HT1080 (cell line): ENCODE measurements at places on chromosomes 2 and 18.

- DNase-seq = no peak
Observed at GRCh38 chr18:70380915-70381896, 92.4 kb downstream of the SOCS6 start.

- DNase-seq = no peak
Observed at GRCh38 chr2:54581326-54582039, 125.4 kb downstream of the SPTBN1 start.

- no peak for DNase-seq
Observed at GRCh38 chr2:134976074-134976702, 57.6 kb downstream of the CCNT2 start.

DNA sequence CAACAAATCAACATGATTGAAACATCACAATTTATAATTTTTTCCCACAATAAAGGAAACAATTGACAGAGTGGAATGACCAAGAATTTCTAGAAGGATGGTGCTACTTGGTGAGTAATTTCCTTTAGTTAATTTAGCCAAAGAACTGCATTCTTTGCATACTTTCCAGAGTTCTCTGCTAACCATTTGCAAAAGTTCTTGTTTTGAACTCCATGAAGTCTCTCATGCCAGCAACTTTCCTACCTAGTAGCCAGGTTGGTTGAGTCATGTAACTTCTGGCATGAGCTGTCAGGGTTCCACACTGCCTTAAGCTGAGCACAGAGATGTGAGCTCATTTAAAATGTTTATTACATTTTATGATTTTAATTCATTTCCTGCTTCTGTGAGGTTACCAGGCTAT lies 539.6 kb downstream of the PID1 start:
- DNase-seq = peak; percentile 91

DNA sequence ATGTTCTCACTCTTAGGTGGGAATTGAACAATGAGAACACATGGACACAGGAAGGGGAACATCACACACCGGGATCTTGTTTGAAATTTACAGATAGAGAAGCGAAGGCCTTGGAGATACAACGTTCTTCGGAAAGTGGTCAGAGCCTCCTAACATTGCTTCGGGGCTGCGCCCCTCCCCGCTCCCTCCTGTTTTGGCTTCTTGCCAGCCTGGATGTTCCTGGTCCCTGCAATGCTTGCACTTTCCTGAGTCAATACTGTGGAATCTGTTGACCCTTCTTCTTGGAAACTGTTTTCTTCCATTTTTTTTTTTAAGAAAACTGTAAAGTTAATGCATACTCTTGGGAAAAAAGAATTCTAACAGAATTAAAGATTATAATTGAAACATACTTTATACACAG lies 360.8 kb downstream of the SOCS6 start:
- DNase-seq = no peak

DNA sequence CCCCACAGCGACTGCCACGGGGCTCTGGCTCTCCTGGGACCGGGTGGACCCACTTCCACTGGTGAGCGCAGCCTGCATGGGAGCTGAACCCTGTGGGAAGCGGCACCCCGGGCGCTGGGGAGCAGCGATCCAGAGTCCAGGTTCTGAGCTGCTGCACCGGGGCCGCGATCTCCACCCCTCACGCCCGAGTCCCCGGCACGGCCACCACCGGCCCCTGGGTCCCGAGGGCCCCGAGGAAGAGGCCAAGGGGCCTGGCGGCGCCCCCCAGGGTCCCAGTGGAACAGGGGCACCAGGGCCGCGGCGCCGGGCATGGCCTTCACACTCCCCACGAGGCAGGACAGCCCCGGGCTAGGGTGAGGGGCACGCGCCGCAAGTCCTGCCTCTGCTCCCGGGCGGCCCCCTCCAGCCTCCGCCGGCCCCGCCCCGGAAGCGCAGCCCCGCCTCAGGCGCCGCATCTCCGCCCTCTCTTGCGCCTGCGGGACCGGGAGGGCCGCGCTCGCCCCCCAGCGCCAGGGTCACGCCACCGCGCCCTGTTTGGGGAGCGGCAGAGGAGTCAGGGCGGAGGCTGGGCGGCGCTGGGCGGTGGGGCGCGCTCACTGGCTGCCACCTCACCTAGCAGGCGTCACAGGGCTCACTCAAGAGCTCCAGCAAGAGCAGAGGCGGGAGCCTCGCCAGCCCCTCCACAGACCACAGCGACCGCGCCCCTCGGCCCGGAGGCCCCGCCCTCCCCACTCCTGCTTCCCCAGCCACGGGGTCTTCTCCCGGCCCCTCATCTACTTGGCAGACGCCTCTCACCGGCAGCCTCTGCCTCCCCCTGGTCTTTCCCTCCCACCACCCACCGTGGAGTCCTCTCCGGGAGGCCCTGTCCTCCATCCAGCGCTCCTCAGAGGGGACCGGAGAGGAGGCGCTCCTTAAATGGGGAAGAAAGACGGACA lies 26.8 kb downstream of the THAP4 start:
- peak; percentile 91 for DNase-seq

DNA sequence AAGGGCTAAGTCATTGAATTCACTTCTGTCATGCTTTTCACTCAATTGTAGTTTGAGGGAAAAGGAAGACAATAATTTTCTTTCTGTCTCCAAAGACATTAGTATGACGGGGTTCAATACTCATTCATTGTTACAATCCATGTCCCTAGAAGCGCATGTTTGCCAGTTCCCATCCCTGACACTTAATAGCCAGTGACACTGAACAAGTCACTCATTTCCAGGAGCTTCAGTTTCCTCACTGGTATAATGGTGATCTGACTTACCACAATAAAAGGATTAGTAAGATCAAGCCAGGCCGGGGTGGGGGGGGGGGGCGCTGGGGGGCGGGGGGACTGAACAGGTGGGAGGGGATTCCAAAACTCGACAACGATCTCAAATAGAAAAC lies 144.8 kb upstream of the MAP3K20 start:
- no peak for DNase-seq

DNA sequence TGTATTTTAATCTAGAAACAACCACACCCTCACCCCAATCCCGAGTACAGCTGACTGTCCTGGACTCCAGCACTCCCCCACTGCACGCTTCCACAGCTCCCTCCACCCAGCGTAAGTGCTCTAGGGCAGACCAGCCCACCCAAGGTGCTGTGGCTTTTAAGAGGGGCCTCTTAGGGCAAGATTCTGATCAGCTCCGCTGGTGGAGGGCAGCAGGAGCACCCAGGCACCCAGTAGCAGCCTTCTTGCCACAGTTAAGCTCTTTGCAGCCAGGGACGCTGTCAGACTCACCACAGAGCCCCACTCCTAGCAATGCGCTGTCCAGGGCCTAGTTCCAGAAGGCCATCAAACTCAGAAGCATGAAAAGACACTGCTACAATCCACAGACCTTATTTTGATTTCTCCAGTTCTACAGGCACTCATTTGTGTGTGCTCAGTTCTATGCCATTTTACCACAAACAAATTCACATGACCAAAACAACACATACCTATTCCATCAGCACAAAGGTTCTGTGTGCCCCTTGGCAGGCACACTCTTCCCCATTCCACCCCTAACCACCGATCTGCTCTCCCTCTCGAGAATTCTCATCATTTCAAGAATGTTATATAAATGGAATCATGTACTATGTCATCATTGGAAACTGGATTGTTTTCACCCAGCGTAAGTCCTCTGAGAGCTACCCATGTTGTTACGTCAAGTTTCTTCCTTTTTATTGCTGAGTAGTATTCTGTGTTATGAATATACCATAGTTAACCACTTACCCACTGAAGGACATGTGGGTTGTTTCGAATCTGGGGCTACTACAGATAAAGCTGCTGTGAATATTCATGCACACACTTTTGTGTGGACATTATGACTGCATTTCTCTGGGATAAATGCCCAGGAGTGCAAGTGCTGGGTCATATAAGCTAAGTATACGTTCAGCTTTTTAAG lies 40.4 kb downstream of the PTPN2 start:
- DNase-seq = no peak

- no peak for DNase-seq
Observed at GRCh38 chr2:177430411-177430810, 37.8 kb downstream of the AGPS start.

DNA sequence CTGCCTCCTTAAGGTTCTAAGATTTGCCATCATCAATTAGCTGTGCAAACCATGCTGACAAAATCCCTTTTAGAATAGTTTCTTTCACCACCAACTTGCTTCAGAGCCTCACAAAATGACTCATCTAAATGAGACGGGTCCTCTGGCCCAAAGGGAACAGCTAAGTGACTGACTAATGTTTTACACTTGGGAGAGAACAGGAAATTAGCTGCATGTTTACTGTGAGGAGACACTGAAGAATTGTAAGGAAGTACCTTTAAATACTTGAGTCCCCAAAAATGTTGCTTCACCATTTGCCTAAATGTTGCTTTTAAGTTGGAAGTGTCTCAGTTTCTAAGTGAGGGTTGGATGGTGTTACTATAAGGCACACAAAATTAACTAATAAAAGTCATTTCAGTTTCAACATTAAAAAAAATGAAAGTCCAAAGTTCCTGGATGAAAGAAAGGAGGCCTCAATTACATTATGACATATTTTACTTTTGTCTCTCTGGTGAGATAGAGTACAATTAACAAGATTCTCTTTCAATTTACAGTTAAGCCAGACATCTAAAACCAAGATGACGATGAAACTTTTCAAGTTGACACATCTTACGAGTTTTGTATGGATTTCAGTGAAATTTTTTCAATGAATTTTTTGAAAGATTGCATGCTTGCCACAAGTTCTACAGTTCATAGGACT lies 229.1 kb upstream of the FN1 start:
- DNase-seq = peak; percentile 92

- no peak for DNase-seq
Observed at GRCh38 chr2:200063155-200063554, 107.8 kb downstream of the MAIP1 start.

- DNase-seq = no peak
Observed at GRCh38 chr2:236916181-236916580, 169.5 kb upstream of the COPS8 start.

- peak; percentile 72 for DNase-seq
Observed at GRCh38 chr2:225668606-225669266, 269.2 kb downstream of the NYAP2 start.

GRCh38 chr2:19815746-19816145 lies 86.0 kb downstream of the TTC32 start:
- no peak for DNase-seq

GRCh38 chr2:219181531-219181930 lies 3.5 kb downstream of the RETREG2 start:
- DNase-seq = no peak

- DNase-seq = no peak
Observed at GRCh38 chr2:216281876-216282275, 90.4 kb downstream of the MARCHF4 start.

DNA sequence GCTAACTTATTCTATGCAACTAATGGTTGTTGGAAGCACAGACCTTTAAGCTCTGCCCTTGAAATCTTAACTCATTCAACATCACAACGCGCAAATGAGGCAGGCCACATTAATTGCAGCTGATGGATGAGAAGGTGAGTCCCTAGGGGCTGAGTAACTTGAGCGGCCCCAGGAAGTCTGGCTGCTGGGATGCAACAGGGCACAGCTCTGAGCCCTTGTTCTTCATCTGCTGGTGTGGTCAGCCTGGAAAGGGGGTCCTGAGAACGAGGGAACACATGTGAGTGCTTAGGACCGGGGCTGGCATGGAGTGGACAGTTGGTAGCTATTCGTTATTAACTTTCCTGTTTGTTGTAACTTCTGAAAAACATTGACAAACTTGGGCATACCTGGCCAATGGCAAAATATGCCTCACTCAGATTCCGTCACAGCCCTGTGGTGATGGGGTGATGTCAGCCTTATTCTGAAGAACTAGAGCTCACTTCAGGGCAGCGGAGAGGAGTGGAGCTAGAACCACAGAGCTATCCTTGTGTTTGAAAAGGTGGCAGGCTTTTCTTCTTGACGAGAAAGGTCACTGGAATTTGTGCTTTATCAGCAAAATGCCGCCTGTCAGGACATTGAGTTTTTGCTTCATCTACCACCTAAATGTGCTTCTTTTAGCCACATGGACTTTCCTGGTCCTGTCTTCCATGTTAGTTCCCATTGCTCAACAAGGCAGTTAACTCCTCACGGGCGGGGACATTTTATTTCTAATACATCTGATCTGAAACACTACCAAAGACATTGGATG lies 145.9 kb upstream of the FHL2 start:
- DNase-seq = no peak

- DNase-seq = peak; percentile 78
Observed at GRCh38 chr2:17303521-17303920, 214.7 kb downstream of the RAD51AP2 start.

GRCh38 chr2:19408592-19408991 lies 50.2 kb upstream of the OSR1 start:
- peak; percentile 25 for DNase-seq

DNA sequence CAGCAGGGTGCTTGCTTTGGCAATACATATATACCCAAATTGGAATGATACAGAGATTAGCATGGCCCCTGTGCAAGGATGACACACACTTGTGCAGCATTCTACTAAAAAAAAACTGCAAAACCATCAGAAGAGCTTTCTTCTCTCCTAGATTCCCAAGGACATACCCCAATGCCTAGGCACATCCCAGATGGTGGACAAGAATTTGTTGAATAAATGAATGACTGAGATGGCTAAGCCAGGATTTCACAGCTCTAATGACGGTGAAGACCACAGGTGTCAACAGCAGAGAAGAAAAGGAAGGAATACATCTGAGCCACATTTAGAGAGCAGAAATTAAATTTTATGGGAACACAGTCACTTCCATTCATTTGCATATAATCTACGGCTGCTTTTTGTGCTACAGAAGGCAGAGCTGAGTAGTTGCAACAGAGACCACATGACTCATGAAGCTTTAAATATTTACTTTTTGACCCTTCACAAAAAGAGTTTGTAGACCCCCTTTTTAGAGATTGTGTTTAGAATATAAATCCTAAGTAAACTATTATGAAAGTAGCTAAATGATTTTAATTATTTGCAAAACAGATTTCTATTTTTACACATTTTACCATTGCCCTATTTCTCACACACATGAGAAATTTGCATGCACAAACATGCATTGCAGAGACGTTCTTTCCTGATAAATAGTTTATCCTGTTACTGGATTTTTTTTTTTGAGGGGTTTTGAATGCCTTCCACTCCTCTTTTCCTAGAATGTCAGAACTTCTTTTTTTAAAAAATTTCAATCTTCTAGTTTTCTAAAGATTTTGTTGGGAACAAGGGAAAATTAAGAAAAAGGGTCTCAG lies 119.0 kb downstream of the PMAIP1 start:
- no peak for DNase-seq

DNA sequence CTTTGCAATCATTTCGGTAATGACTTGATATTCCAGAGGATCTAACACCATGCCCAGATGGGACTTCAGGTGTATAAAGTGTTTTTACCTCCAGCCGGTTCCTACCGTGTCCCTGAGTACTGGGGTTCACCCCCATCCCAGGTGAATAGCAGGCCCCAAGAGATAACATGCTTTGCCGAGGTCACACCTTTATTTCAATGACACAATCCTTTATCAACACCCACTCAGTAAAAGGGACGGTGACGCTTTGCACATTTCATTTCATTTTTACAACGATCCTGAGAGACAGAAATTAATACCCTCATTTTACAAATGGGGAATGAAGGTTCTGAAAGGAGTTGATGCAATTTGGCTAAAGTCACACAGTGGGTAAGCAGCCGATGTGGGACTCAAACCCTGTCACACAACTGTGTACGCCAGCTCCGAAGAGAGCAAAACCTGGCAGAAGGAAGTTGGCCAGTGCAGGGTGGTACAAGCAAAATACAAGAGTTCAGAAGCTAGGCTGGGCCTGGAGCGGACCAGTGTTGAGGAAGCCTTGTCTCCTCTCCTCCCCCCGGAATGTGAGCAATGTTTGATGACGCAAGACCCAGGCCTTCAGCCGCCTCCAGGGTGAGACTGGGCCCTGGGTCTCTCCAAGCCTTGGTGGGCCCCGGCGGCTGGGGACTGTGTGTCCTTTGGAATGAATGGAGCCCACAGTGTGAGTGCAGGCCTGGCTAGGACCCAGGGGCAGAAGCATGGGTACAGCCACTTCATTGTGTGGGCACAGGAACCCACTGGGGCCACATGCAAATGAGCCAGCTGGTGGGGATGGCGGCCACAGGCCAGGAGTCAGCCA lies 139.6 kb upstream of the MYCN start:
- peak; percentile 6 for DNase-seq
